HuH-7.5 (cell line): ENCODE measurements at places on chromosomes 2 and 18.

DNA sequence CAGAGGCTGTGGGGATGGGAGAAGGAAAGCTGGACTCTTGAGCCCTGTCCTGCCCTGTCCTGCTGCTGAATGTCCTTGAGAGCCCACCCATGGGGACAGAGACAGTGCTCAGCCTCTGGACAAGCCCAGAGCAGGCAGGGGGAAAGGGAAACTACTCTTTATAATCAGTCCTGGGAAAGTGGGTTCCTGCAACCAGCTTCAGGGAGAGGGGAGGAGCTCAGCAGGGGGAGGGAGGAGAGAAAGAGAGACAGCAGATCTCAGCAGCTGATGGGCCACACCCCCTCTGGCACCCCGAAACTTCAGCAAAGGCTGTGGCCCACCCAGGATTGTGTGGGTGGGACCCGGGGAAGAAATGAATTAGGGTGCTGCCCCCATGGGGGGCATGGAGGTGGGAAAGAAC, 11.6 kb downstream of the ECEL1 start:
- no peak for DNase-seq

DNA sequence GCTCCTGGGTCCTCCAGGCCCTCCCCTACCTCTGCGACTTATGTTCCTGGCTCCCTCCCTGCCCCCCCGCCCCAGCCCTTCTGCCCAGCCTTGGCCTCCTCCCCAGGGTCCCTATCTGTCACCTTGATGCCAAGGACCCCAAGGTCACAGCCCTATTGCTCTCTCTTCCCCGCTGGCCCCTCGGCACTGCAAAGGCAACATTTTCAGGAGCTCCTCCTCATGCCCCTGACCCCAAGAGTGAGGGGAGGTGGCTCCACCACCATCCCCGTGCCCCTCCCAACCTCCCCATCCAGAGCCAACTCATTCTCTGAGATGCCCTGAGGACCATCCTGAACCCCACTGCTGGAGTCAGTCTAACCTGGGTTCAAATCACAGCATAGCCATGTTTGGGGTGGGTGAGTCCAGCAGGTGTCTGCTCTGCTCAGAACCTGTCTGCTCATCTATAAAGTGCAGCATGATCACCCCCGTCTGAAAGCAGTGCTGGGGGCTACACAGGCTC, 11.7 kb downstream of the LIMS2 start:
- no peak for DNase-seq

DNA sequence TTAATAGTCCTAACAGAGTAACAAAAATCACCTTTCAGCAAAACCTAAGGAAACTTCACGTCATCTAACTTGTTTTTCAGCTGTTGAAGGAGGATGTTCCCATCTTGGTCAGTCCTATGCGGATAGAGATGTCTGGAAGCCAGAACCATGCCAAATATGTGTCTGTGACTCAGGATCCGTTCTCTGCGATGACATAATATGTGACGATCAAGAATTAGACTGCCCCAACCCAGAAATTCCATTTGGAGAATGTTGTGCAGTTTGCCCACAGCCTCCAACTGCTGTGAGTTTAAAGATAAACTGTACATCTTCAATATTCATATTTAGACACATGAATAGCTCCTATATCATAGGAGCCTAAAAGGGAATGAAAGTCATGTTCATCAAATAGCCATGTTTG, 10.5 kb downstream of the COL3A1 start:
- DNase-seq, result no peak

GRCh38 chr2:211591426-211591825, 947.2 kb downstream of the ERBB4 start:
- no peak for DNase-seq

DNA sequence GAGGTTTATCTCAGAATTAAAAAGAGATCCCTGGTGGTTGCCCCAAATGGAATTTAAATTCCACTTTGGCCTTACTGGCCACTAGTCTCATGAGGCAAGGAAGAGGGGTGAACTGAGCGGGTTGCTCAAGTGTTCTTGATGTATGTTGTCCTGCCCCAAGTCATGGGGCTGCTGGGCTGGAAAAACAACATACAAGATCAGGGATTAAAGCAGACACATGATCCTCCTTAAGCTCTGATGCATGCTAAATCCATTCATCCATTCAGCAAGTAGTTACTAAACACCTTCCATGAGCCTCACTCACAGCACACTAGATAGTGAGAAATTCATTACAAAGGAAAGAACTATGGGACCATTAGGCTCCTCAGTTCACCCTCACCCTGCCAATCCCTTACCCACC, 196.3 kb downstream of the MREG start:
- no peak for DNase-seq

- DNase-seq, result no peak
Measured at GRCh38 chr2:111160758-111161157, 40.0 kb downstream of the BCL2L11 start.

DNA sequence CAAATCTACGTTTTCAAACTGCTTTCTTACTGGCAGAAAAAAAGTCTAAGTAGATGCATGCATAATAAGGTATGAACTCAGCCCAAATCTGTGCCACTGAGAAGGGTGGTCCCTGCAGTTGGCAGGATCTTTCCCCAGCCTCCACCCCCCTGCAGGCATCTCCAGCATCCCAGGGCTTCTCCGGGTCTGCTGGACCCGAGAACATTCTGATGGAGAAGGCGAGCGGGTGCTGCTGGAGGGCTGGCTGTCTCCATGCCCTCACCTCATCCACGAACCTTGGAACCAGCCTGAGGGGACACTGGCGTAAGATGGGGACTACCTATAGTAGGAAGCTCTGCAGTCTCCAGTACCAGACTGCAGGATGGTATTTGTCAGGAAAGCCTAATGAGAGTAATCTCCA, 198.9 kb downstream of the HDAC4 start:
- no peak for DNase-seq

GRCh38 chr18:79964330-79965118, at the start of gene HSBP1L1:
HSBP1L1 (plus strand) TSS chr18:79964643; CDS start chr18:79964736, 93 bp downstream.
- peak; percentile 73 for DNase-seq

- no peak for DNase-seq
Measured at GRCh38 chr2:57190007-57190406, 856.6 kb upstream of the VRK2 start.

GRCh38 chr2:111225856-111226255, 105.1 kb downstream of the BCL2L11 start:
- DNase-seq, result no peak

- DNase-seq, result no peak
Measured at GRCh38 chr2:113834051-113834730, 55.7 kb upstream of the ACTR3 start.

DNA sequence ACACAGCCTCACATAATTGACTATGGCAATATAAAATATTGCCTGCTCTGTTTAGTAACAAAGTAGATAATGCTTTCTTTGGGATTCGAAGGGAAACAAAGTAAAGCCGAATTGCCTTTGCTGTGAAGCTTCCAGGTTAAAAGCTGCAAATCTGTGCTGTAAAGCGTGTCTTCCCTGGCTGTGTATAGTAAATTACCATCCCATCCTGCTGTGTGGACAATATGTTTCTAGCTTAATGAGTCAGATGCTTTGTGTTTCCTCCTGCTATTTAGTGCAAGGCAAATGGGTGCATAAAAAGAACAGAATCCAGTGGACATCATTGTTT, 265.1 kb downstream of the SOCS6 start:
- no peak for DNase-seq

- no peak for DNase-seq
Measured at GRCh38 chr2:186456941-186457340, 29.1 kb upstream of the ZC3H15 start.

DNA sequence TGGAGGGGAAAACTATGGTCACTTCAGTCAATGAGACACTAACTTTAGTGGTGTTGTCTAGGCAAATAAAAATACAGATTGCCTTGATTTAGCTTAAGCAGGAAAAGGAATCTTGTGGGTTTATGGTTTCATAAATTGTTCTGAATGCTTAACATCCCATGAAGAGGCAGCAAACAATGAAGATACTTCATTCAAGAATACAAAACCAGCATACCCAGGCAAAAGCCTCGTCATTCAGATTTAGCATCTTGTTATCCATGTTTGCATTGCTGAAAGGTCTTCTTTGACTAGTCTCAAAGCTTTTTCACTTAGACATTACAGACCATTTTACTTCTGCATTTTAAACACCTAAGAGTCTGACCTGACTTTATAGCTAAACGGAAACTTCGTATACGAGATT, 272.7 kb upstream of the FSHR start:
- no peak for DNase-seq

DNA sequence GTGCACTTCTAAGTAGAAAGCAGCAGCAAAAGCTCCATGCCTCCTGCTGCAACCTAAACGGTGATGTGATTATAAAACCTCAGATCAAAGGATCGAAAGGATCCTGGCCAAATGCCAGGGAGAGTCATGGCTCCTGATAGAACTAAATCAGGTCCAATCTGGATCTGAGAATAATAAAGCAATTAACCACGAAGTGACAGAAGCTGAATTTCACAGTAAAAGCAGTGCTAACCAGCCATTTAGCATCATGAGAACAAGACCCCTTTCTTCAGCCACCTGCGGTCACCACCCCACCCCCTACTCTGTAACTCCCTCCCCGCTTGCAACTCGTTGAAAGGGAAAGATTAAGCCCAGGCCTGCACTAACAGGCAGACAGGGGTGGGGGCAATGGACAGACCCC, 748.7 kb downstream of the BCL11A start:
- DNase-seq, result no peak
